SW480 (cell line): ENCODE measurements at places on chromosomes 1 and 21.

GRCh38 chr1:11520531-11521233 is 41.7 kb downstream of the DISP3 start:
- no peak for DNase-seq

GRCh38 chr1:20487236-20487590 is 1.2 kb upstream of the CAMK2N1 start:
- DNase-seq: no peak

DNA sequence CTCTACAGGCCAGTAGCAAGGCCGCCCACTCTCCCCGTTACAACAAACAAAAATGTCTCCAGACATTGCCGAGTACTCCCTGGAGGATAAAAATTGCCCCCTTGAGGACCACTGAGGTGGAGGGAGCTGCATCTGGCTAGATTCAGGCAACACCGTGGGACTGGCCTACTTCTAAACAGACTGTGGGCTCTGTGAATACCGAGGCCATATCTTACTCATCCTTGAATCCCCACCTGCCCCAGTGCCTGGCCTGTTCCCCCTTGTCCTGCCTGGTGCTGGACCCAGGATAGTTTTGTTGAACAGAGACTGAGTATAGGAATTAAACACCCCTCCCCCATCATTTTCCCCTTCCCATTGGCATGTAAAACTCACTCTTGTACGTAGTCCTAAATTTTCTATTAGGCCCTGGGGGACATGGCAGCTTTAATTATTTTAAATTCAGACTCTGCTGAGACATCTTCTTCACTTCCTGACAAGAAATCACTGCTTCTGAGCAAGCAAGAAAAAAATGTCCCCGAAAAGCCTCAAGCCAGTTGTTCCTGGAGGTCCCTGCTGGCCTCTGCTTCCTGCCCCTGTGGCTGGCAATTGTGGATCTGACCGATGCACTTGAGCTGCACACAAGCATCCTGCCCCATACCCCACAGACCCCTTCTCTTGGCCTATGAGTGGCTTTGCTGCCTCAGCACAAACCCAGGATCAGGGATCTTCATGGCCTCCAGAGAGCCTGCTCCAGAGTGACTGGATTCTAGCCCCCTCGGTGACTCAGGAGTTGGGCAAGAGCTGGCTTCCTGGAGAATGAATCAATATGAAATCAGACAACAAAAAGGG is 111.0 kb downstream of the ACTL8 start:
- DNase-seq: no peak

- no peak for DNase-seq
Observed at GRCh38 chr1:39933956-39934941, 20.7 kb upstream of the MFSD2A start.

DNA sequence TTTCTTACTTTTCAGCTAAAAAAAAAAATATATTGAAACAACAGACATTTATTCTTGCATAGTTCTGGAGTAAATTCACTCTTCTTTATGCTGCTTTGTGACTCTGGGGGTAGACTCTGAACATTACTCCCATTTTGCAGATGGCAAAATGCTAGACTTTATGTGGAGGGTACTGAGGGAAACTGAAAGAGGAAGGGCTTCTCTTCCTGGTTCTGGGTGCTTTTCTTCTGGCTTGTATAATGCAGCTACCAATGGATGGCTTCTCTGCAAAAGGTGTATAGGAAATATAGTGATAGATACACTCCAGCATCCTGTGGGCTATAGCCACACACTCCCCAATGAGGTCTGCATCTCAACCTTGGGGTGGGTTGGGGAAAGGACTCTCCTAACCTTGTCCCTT is 19.7 kb upstream of the ZBTB40 start:
- DNase-seq: no peak

- no peak for DNase-seq
Observed at GRCh38 chr1:79693441-79694114, 687.0 kb upstream of the ADGRL4 start.

GRCh38 chr1:62589321-62589720 is 8.0 kb upstream of the ANGPTL3 start:
- DNase-seq: no peak

GRCh38 chr1:245108246-245108645 is 46.5 kb upstream of the KIF26B start:
- DNase-seq: no peak

DNA sequence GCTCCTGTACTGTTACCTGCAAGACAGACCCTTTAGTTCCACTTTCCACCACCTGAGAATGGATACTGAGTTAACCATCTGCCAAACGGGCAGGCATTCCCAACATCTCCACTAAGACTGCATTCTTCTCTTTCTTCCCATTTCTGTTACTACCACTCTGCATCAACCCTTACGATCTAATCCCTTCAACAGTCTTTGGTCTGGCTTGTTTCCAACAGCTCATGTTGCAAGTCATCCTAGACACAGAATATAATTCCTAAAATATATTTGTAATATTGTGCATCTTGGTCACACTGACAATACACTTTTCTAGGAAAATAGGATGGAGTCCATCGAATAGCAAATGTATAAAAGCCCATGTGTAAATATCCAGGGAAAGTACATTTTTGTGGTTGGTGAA is 166.7 kb downstream of the SIPA1L2 start:
- DNase-seq: no peak
